Endothelial cell of umbilical vein (primary cell): ENCODE measurements at places on chromosomes 4 and X. TPM values are rescaled to one million over a fixed set of nuclear protein-coding genes. Genes with fewer than 3 reads are reported as not detected.

The CCKAR gene
- not detected in 2 replicates for total RNA-seq

The SRPX2 gene
- 124 and 133 TPM in 2 replicates for total RNA-seq

The GC gene
- total RNA-seq = not detected in 2 replicates

The LINC00632 gene
- 12.7 and 16.3 TPM in 2 replicates for total RNA-seq

The UTP3 gene
- 32.8 and 34.7 TPM in 2 replicates for total RNA-seq

The GPR82 gene
- not detected in 2 replicates for total RNA-seq

The TIGD2 gene
- total RNA-seq = 4.2 and 5.0 TPM in 2 replicates

The CCDC160 gene
- not detected in 2 replicates for total RNA-seq

The CXCL1 gene
- total RNA-seq = 9.0 and 20.0 TPM in 2 replicates

The TMSB15A gene
- total RNA-seq = 6.0 and 6.7 TPM in 2 replicates

The PDCL2 gene
- total RNA-seq = not detected in 2 replicates

The ENAM gene
- total RNA-seq = 0.05 TPM in 1 of 2 replicates, not detected in the other

The HTR2C gene
- total RNA-seq = not detected in 2 replicates

The ADGRG4 gene
- 0.04 and 0.05 TPM in 2 replicates for total RNA-seq

The MAGEE2 gene
- not detected in 2 replicates for total RNA-seq

The PDLIM3 gene
- total RNA-seq = 9.7 and 12.2 TPM in 2 replicates
